ENCODE measurements at places on chromosomes 3 and 15.

DNA sequence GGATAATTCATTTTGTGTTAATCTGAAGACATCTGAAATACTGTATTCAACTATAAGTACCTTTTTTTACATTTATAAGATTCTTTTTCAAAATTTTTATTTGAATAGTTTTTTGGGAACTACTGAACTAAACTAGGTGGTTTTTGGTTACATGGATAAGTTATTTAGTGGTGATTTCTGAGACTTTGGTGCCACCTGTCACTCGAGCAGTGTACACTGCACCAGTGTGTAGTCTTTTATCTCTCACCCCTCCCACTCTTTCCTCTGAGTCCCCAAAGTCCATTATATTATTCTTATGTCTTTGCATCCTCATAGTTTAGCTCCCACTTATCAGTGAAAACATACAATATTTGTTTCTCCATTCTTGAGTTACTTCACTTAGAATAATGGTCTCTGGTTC, 57.6 kb downstream of the CD86 start:
- no peak for DNase-seq

GRCh38 chr3:15647611-15648167, 46.1 kb downstream of the BTD start:
- peak; percentile 49 for DNase-seq

- DNase-seq: no peak
These were observed 12.2 kb upstream of the MAPK6 start for GRCh38 chr15:52006702-52007340.

DNA sequence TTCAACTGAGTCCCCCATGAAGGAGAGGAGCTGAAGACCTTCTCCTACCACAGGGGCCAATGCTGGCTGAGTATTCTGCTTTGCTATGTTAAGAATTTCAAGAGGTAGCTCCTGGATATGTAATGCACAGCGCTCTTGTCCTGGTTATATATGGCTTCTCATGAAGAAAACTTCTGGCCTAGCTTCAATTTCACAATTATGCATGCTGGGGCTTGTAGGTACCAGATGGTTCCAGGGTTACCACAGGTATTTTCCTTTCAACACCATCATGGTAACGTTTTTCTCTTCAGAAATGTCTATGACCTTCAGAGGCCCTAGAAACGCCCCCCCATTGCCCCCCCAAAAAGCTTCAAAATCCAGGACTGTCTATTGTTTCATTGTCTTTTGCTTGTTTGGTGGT, 311.7 kb upstream of the ICE2 start:
- no peak for DNase-seq

DNA sequence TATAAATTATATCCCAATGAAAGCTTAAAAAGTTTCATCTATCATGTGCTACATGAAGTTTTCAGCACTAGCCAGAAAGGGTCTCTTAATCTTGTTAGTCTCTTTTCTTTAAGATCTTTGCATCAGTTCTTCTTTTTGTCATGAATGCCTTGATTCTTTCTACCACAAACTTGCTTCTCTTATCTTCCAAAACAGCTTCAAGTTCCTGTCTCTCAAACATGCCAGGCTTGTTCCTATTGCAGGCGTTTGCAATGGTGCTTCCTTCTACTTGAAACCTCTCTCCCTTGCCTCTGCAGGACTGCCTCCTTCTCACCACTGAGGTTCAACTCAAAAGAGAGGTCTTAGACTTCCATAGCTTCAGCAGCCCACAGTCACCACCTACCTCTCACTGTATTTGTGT, 104.3 kb upstream of the FRMD4B start:
- no peak for DNase-seq

- DNase-seq: no peak
These were observed 736.5 kb upstream of the CFAP20DC start for GRCh38 chr3:59786374-59786773.
